ENCODE measurements at places on chromosomes 5 and 9.

DNA sequence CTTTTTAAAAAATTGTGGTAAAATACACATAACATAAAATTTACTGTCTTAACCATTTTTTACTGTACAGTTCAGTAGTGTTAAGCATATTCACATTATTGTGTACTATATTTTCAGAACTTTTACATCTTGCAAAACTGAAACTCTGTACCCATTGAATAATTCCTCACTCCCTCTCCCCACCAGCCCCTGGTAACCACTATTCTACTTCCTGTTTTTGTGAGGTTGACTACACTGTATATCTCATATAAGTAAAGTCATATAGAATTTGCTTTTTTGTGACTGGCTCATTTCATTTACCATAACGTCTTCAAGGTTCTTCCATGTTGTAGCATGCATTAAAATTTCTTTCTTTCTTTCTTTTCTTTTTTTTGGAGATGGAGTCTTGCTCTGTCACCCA lies 87.0 kb downstream of the LNPEP start:
- DNase-seq: no peak

- DNase-seq: no peak
Measured at GRCh38 chr5:110354311-110354710, 372.2 kb downstream of the TMEM232 start.

GRCh38 chr5:80093796-80094195 lies 58.6 kb downstream of the THBS4 start:
- DNase-seq: no peak

- no peak for DNase-seq
Measured at GRCh38 chr5:158436271-158437065, 577.5 kb upstream of the CLINT1 start.

DNA sequence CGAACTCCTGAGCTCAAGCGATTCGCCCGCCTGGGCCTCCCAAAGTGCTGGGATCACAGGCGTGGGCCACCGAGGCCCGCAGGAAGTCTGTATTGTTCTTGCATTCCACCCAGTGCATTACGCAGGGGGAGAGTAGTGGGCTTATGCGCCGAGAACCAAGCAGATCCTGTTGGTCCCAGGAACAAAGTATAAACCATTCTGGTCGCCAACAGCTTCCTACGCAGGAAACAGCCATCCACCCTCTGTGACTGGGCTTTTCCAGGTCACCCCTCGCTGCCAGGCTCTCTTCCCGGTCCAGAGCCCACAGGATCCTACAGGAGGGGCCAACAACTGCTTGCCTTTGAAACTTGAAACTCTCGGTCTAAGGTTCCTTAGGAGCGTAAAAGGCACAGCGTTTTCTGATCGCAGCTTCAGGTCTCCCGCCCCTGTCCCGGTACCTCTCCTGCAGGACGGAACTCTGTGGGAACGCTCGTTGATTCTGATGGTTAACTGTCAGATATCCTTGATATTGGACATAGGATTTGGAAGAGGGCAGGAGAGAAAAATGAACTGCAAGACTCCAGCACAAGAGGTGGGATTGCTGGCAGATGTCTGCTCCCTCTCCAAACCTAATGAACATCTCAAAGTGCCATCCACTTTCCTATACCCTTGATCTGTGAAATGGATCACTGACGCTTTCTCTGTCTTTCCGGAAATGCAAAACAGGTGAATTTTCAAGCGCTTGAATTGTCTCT lies 4.2 kb upstream of the ANXA2R start:
- DNase-seq: no peak

- no peak for DNase-seq
Measured at GRCh38 chr5:142803428-142804125, 33.4 kb downstream of the ARHGAP26 start.

- DNase-seq: no peak
Measured at GRCh38 chr5:147844846-147845245, 13.4 kb upstream of the SPINK1 start.
